ENCODE measurements at places on chromosomes 7 and 10. TPM values are rescaled to one million over a fixed set of nuclear protein-coding genes. Genes with fewer than 3 reads are reported as not detected.

The TFEC gene
- polyA plus RNA-seq = 1.6 TPM

The FRMD4A gene
- 35.1 TPM for polyA plus RNA-seq

DNA sequence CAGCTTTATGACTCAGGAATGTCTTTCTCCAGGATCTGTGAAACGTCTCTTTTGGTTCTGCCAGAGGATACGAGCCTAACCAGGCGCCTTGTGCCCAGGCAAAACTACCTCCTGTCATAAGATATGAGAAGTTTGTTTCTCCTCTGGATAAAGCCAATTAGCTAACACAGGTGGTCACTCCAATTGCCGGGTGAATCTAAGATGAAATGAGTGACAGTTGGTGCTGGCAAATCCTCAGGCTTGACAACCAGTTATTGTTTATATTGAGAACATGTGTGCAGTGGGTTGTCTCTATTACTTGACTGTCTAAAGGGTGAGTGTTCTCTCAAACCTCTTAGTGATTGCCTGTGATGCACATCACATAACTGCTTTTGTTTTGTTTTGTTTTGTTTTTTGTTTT, 449.1 kb downstream of the XPNPEP1 start:
- DNase-seq = no peak

The PSD gene
- polyA plus RNA-seq = 4.9 TPM

The GIMAP2 gene
- polyA plus RNA-seq = 4.9 TPM
